ENCODE measurements at places on chromosomes 6 and 20.

DNA sequence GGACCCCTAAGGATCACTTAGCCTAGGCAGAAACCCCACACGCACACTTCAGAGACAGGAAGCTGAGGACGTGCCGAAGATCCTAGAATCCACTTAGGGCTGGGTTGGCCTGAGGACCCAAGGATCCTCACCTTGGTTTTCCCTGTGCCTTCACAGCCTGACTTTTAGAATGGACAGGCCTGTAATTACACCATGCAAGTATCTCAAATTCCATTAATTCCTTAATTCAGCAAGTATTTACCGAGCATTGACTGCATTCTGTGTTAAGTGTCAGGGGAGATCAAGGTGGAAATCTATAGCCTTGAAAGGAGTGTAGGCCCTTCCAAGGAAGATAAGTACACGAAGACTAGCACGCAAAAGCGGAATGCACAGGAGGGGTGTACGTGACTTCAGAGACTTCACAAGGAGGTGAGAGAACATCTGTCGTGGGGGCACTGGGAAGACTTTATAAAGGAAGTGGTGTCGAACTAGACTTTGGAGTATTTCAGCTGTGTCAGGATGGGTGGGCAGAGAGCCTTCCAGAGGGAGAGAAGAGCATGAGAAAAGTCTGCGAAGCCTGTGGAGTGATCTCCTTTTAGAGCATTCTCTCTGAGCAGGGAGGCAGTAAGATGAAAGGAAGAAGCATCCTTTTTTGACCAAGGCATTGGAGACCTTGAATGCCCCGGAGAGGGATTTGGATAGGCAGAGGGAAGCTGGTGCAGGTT, 4.0 kb downstream of the DSP start:
- DNase-seq: no peak

- no peak for DNase-seq
Observed at GRCh38 chr20:47847884-47848485, 62.7 kb upstream of the SULF2 start.

DNA sequence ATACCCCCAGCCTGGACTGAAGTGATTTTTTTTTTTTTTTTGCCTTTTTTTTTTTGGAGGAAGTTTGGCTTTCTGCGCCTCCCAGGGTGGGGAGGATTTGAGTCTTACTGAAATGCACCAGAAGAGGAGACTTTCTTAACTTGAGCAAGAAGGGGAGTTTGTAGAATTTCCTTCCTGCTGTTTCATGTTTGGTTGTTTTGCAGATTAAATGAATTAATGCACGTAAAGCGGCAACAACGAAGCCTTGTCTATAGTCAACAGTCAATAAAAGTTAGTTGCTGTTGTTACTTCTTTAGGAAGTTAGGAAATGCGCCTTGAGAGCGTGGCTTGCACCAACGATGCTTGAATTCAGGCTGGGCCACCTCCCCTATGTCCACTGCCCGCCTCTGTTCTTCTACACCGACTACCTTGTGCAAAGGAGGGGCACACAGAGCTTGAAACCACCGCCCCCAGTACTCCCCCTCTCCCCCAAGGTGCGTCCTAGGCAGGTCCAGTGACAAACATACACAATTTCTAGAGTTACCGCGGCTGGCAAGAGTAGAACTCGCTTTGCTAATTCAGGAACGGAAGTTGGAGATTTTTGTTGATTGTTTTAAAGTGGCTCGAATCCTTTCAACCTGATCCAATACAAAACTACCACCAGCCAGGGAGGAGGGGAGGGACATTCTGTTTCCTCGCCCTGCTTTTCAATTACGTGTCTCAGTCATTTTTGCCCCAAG, 830 bp upstream of the CYP24A1 start:
- DNase-seq: no peak

DNA sequence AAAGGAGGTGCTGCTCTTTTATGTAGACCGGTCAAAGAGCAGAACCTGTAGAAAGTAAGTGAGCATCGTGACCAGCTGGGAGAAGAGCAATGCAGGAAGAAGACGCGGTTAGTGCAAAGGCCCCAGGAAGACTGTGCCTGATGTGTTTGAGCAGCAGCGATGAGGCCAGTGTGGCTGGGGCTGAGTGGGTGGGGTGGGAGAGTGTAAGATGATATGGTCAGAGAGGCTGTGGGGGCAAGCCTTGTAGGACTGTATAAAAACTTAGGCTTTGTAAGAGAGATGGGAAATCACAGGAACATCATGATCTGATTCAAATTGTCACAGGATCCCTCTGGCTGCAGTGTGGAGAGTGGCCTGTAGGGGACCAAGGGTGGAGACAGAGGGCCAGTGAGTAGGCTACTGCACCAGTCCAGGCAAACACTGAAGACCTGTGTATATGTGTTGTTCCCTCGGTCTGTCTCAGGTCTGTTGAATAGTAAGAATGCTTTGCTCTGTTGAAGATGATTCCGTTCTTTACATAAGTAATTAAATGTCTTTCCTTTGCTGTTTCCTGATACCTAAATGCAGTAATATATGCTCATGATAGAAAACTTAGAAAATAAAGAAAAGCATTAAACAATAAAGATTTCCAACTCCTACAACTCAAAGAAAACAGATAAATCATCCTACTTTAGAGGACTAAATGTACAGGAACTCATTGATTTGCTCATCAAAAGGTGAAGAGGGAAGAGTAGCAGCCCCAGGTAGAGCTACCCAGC, 23.6 kb upstream of the WFDC2 start:
- no peak for DNase-seq

GRCh38 chr6:126170978-126171382, 168.9 kb upstream of the CENPW start:
- DNase-seq: no peak

GRCh38 chr6:161365633-161366032, 91.8 kb upstream of the AGPAT4 start:
- DNase-seq: no peak

DNA sequence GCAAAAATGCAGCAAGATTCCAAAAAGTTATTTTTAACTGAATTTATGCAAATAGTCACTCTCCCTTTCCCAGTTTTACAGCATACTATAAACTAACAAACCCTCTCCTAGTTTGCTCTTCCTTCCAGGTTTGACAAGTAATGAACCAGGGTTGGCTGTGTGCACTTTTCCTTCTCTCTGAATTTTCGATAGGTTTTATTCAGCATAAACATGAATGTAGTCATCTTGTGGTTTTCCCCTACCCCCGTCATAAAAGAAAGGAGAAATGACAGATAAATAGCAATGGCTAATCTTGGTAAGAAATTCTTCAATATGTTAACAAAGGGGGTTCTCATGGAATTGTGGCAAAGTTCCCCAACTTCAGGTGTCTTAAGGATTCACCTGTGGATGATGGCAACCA, 26.3 kb downstream of the PRDM1 start:
- no peak for DNase-seq

- peak; percentile 65 for DNase-seq
Observed at GRCh38 chr20:49982346-49983122, at the start of gene SNAI1. TSS of gene SNAI1 (plus strand) at chr20:49982980. CDS start at chr20:49983060, 80 bp downstream.

DNA sequence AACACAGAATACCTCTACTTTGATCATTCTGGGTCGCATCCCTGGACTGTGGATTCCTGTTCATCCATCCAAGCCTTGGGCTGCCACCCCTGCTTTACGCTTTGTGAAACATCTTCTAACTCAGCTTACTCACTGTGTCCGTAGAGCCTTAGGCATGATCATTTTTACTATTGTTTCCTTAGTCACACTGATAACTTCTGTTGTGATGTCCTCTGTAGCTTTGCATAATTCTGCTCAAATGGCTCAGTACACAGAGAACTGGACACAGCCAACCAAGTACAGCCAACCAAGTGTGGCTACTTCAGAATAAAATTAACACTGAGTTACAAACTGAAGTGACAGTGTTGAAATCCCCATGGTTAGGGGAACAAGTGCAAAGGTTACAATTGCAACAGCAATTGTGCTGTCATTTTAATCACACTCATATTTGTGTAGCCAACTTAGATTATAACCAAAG, 8.6 kb upstream of the FKBP1A start:
- DNase-seq: no peak

DNA sequence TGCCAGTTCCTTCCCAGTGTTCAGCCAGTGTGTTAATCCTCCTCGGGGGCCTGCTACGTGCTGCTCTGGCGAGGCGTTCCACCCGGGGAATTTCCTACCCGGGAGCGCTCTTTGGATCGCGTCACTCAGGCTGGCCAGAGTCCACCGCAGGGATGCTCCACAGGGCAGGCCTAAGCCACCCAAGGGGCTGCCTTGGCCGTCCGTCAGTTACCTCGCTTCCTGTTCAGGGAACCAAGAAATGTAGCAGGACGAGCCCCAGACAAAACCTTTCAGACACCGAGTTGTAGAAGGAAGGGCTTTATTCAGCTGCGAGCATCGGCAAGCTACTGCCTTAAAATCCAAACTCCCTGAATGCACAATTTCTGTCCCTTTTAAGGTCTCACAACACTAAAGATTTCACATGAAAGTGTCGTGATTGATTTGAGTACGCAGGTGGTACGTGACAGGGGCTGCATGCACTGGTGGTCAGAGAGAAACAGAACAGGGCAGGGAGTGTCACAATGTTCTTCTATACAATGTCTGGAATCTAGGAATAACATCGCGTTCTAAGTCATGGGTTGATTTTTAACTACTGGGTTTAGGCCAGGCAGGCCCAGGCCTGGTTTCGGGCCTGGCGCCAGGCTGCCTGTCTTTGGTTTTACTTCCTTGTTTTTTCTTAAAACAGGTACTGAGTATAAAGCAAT, 15.7 kb upstream of the POU5F1 start:
- DNase-seq: no peak

GRCh38 chr6:159829526-159829925, 29.4 kb downstream of the PNLDC1 start:
- DNase-seq: no peak

- DNase-seq: no peak
Observed at GRCh38 chr20:25022680-25023079, 30.1 kb upstream of the APMAP start.

DNA sequence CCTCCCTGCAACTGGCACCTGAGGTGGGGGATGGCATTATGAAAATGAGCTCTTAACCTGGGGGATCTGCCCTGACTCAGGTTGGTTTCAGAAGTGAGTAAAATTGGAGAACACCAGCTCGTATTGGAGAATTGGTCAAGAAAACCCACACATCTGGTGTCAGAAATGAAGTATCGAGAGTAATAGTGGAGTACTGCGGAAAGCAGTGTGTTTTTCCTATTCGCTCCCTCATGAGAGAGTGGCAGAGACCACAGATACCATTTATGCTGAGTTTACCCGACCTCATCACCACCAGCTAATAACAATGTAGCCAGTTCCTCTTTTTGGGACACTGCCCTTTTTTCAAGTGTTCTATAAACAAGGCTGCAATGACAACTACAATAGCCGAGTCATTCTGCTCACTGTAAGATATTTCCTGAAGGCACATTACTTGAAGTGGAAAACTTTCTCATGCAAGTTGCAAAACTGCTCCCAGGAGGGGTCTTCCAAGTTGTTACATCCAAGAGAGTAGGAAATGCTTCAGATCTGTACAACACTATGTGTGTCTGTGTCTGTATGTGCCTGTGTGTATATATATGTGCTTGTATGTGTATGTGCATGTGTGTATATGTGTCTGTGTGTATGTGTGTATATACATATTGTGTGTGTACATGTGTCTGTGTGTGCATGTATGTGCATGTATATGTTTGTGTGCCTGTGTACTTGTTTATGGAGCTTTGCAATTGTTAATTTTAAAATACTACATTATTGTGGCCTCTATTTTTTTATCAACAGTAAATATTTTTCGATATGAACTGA, 106.0 kb upstream of the CST7 start:
- peak; percentile 5 for DNase-seq

GRCh38 chr20:62797671-62798532, 1.6 kb downstream of the MRGBP start:
- DNase-seq: no peak

DNA sequence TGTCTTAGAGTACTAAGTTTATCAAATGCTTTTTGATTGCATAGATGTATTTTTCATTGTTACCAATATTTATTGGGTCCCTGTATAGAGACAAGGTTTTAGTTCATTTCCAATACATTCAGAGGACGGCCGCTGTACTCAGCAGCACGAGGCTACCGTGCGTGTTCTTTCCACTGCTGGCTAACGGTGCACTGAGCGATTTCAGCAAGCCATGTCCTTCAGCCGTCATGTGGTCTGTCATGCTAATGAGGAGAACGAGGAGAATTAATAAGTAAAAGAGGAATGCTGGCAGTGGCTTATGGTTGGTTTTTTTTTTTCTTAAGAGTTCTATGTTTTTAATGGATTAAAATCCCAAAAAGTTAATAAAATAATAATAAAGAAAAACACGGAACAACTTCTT, 253.6 kb downstream of the ARID1B start:
- no peak for DNase-seq

DNA sequence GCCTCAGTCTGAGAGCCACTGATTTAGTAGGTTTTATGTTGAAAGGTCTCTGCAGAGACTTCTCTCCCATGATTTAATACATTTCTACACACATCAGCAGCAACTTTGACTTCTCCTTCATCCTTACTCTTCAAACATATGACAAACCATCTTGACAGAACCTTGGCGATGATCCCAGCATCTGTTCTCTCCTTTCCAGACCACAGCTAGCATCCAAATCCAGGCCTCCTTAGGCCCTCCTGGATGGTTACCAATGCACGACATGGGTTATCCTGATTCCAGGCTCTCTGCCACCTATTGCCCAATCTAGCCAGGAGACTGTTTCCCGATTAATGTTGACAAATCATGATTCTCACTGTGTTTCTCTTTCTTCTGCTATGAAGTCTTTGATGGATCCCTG, 16.8 kb downstream of the LAMA4 start:
- no peak for DNase-seq

DNA sequence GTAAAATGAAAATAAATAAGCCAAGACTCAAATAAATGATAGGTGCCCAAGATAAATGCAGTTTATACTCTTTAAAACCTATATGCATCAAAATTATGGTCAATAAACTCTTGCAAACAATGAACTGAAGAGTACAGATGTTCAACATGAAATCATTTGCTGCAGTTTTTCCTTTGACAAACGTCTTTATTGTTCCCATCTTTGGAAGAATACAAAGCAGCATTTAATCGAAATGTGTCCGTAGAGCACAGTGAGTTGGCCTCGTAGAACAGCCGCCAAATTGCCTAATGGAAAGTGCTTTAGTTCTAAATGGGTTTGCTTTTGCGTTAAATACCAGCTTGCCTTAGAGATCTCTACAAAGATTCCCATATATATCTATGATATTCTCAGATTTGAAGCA, 447.4 kb downstream of the PKHD1 start:
- no peak for DNase-seq

DNA sequence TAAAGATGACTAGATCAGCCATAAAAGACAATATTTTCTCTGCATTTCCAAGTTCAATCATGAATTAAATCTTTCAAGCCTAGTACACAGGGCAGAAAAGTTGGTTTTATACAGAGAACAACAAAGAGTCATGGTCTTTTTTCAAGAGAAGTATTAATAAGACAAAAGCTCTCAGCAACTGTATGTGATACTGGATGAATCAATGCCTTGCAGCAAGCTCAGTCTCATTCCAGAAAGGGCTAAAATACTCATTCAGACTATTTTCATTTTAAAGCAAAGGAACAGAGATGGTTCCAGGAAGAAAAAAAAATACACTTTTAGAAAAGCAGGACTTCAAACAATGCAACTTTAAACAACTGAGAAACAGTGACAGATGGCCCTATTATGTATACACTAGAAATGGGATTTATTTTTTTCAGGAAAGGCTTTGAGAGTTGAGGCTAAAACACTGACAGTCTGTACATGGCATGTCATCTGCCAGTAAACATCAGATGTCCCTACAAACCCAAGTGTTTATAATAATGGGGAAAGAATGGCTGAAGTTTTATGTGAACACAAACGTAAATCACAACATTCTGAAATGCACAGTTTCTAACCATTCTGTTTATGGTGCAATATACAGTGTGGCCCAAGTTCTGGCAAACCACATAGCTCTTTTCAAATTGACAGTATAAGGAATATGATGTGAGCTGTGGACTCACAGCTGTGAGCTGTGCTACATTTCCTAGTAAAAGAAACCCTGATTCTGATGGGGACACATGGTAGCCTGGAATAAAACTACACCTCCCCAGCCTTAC, 114.3 kb upstream of the DST start:
- no peak for DNase-seq

All from forelimb muscle (tissue), 1 donor.